ENCODE measurements at places on chromosomes 3 and 15.

DNA sequence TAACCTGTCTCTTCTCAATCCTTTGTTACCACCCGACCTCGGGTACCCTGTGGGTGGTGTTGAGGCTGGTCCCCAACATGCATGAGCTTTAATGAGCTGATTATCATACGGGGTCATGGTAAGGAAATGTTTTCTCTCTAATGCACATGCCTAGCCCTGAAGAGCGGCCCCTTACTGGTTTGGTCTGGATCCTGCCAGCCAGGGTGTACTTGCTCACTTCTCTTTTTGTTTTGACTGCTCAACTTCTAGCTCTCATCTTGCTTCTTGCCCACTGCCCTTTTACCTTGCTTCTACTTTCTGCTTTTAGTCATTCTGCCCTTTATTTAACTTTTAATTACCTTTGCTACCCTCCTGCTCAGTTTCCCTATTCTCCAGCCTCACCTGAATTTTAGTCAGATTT lies 44.3 kb upstream of the ACAD9 start:
- no peak for DNase-seq

DNA sequence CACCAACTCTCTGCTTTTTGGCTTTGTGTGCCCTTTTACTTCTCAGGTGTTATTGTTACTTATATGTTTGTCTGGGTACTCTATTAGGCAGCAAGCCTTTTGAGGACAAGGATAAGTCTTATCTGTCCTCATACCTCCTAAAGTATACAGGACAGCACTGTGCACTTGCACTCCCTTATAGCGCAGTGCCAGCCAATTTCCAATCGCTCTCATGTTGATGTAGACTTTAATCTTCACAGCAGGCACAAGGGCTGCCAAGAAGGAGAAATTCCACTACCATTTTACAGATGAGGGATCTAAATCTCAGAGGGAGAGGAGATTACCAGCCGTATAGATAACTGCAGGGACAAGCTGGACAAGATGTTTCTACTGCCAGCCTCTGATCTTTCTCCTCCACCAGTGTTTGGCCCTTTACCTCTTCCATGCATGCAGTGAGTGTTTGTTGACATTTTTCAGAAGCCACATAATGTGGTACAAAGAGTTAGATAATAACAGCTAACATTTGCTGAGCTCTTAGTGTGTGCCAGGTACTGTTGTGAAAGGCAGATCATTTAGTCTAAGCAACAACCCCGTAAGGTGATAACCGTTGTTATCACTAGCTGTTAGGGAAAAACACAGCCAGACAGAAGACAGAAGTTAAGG lies 30.1 kb downstream of the SST start:
- no peak for DNase-seq

DNA sequence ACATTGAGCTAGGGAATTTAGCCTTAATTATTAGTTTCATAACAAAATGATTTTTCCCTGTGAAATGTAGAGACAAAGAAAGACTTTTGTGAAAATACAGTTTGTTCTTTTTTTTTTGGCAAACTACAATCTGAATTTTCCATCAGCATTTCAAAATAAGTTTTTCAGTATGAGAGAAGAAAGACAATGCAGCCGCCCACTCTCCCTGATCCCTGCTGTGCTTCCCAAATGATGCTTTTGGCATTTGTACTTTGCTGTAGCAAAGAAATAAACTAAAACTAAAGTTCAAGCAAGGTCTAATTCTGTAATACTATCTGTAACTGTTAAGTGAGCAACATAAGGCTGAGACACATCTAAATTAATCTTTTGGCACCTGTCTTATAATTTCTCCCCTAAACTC lies 782.2 kb downstream of the VGLL3 start:
- no peak for DNase-seq

DNA sequence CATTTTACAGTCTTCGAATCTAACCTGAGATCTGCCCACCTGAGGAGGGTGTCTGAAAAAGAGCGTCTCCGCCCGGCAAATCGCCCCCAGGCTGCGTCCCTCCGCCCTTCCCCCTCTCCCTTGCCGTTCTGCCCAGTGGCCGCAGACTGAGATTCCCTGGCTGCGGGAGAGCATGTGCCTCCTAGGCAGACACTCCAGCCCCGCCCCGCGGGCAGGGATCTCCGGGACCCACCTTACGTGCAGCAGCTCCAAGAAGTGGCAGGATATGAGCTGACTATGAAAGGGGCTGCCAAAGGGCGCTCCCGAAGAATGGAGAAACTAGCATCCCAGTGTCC lies 2.7 kb upstream of the WNT5A start:
- DNase-seq = no peak

- DNase-seq = no peak
Observed at GRCh38 chr3:119468041-119468440, 722 bp upstream of the POGLUT1 start.

GRCh38 chr3:25856902-25857518 lies 67.1 kb downstream of the OXSM start:
- DNase-seq = no peak

DNA sequence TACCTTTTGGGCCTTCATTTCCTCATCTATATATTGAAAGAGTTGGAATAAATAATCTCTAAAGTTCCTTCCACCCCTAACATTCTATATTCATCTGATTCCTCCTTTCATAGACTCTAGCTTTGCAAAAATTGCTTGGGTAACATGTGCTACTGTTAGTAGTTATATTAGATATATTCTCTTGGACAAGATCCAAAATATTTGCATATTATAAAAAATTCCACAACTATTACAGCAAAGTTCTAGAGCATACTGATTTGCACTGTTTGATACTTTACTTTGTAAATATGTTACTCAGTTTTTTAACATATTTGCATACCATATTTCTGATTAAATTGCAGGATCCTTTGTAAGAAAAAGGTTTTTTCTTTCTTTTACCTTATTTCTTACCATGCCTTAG lies 95.9 kb upstream of the UBE2E2 start:
- DNase-seq = no peak

DNA sequence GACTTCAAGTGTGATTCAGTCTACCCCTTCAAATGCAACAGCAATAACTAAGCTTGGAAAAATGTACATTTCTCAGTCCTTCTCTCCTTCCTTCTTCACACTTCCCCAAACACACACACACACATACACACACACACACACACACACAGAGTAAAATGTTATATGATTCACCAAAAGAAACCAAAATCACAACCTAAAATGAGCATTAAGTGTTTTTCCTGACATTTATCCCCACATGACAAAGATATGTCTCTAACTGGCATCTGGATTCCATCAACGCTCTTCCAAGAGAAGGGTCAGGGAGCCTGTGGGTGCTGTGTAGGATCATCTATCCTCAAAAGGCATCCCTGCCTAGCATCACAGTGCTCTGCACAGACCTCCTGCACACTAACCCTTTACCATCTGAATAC lies 21.0 kb downstream of the PDZRN3 start:
- no peak for DNase-seq

- no peak for DNase-seq
Observed at GRCh38 chr3:86147119-86147518, 843.8 kb downstream of the VGLL3 start.

GRCh38 chr3:46113608-46114007 lies 86.3 kb upstream of the XCR1 start:
- DNase-seq = no peak

DNA sequence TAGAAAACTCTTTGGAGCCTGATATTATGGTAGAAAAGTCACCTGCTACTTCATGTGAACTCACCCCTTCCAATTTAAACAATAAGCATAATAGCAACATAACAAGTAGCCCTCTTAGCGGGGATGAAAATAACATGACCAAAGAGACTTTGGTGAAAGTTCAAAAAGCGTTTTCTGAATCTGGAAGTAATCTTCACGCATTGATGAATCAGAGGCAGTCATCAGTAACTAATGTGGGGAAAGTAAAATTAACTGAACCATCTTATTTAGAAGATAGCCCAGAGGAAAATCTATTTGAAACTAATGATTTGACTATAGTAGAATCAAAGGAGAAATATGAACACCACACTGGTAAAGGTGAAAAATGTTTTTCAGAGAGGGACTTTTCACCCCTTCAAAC lies 5.1 kb upstream of the SCG5 start:
- DNase-seq = no peak

- DNase-seq = no peak
Observed at GRCh38 chr3:128483657-128484403, 9.2 kb downstream of the GATA2 start.

- no peak for DNase-seq
Observed at GRCh38 chr15:39979606-39980005, 45.7 kb downstream of the EIF2AK4 start.
